Stimulated activated CD4-positive, alpha-beta T cell treated with anti-CD3 and anti-CD28 coated beads, Interleukin-1b, Interleukin-23, amount 100 ng/mL, for 48 hours (primary cell): ENCODE measurements at places on chromosomes 11 and 22.

- DNase-seq, result no peak
Observed at GRCh38 chr11:7874056-7874455, 57.0 kb downstream of the OR10A6 start.

- no peak for DNase-seq
Observed at GRCh38 chr11:72111300-72112142, 974 bp downstream of the ANAPC15 start.

GRCh38 chr11:69949327-69949726 is 128.8 kb upstream of the ANO1 start:
- no peak for DNase-seq

DNA sequence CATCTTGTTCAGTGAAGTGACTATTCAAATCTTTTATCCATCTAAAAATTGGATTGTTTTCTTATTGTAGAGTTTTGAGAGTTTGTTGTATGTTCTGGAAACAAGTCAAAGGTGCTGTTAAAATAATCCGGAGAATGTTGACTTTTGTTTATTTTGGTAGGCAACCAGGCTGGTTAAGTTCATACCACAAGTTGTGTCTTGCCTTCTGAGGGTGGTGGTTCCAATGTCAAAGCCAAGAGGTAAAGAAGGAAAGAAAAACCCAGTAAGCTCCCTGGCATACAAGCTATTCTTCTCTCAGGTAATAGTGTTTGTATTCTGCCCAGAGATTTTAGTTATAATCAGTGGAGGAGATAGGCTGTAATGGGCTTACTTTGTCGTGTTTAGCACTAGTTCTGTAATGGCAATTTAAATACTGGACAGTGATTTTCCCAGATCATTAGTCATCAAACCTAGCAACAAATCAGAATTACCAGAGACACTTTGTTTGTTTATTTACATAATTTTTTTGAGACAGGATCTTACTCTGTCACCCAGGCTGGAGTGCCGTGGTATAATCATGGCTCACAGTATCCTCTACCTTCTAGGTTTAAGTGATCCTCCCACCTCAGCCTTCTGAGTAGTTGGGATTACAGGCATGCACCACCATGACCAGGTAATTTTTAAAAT is 15.1 kb upstream of the CSRP3 start:
- DNase-seq, result no peak

- no peak for DNase-seq
Observed at GRCh38 chr11:34647131-34647530, 26.2 kb downstream of the EHF start.

DNA sequence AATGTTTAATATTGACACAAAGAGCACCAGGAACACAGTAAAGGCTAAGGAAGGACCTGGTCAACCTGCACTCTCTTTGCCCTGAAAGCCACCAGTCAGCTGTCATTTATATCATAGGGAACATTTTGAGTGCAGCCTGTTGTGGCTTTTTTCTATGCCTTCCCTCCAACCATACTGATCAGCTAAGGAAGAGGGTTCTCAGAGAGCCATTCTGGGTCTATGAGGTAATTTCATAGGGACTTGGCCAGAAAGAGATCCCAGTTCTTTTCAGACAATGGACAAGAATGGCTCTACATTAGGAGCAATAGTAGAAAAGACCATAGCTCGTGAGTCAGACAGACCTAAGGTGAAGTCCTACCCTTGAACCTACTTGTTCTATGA is 132.8 kb downstream of the CCDC34 start:
- DNase-seq, result no peak

GRCh38 chr22:27311698-27312550 is 489.6 kb downstream of the MN1 start:
- DNase-seq, result no peak

GRCh38 chr22:26748845-26749244 is 91.5 kb downstream of the MIAT start:
- DNase-seq, result no peak

DNA sequence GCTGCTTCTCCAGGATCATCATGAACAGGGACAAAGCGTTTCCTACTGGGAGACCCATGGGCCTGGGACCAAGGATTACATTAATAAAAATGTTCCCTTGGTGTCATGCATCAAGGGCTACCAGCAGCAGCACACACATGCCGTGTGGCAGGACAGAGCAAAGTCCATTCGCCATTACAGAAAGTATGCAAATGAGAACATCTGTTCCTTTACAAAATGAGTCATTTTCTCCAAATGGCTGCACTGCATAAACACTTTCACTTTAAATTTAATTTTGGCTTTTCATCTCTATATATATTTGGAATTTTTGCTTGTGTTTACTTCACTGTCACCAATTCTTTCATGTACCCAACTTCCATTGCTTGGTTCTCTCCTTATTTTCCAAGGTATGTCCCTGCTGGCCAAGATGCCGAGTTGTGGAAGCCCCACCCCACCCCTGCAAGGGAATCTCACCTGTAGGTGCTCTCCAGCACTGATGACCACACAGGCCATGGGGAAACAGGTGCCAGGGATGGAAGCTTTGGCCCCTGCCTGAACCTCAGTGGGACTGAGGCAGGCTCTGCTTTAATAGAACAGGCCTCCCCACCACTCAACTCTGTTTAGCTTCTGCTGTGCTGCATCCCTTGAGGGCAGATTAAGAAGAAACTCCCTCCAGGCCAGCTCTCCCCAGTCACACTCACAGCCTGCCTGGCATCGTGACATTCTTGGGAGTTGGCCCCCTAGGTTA is 15.6 kb upstream of the GNAZ start:
- DNase-seq, result no peak

DNA sequence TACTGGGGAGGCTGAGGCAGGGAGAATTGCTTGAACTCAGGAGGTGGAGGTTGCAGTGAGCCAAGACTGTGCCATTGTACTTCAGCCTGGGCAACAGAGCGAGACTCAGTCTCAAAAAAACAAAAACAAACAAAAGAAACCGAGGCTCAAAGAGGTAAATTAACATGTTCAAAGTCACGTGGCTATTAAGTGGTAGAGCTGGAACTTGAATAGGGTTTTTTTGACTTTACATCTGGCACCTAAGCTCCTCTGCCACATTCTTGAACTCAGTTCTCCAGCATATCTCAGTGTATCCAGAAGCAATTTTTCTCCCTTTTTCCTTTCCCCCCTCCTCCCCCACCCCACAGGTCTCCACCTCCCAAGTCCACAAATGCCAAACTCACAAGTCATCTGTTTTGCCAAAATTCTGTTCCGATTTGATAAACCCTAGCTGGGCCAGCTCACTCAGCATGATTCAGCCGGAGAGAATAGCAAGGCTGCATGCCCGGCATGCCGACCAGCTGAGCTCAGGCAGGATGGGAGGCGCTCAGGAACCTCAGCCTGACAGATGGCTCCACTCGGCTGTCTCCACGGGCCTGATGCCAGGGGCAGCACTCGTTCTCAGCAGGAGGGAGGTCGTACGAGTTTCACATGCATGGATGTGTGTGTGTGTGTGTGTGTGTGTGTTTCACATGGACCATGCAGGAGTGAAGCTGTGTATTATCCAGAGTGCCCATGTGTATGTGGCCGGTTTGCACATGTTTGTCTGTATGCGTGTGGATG is 63.2 kb upstream of the RRAS2 start:
- DNase-seq, result no peak

DNA sequence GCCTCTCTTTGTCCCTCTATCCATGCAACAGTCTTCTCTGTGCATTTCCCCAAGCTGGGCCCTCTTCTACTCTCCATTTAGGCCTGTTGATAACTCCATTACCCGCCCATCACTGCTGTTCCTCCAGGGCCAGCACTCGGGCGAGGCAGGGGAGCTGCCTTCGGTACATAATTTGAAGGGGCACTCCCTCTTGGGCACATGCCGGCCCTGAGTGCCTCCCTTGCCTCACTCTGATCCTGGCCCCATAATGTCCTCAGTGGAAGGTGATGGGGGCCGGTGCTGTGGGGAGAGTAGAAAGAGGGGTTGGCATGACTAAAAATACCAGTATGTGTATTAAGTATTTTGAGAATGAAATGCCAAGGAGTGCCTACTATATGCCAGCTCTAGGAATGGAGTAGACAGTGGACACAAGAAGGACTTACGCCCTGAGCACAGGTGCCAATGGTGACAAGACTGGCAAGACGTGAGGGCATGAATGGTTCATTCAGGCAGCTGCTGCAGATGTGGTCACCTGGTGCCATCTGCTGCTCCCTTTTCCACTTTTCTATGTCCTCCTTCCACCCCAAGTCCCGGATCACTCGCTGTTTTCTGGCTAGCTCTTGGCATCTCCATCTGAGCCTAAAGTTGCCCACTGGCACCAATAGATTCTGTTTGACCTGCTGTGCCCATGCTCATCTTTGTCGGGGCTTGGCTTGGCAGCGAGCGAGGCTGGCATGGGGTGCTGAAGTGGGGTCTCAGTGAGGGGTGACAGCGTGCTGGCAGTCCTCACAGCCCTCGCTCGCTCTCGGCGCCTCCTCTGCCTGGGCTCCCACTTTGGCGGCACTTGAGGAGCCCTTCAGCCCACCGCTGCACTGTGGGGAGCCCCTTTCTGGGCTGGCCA is 22.6 kb downstream of the TMEM218 start:
- no peak for DNase-seq

DNA sequence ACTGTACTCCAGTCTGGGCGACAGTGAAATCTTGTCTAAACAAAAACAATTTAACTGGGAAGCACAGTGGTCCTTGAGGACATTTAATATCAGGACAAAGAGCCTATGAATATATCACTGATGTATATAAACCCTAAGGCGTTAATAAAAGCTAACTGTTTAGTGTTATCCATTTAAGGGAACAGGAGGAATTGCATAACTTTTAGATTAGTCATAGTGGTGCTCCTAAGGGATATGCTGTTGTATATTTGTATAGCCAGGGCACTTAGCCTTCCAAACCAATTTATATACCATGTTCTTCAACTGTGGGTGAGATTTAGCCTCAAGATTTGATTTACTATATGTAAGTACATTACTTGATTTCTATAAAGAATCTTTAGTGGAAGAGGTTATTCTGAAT is 3.0 kb upstream of the CHEK1 start:
- no peak for DNase-seq

DNA sequence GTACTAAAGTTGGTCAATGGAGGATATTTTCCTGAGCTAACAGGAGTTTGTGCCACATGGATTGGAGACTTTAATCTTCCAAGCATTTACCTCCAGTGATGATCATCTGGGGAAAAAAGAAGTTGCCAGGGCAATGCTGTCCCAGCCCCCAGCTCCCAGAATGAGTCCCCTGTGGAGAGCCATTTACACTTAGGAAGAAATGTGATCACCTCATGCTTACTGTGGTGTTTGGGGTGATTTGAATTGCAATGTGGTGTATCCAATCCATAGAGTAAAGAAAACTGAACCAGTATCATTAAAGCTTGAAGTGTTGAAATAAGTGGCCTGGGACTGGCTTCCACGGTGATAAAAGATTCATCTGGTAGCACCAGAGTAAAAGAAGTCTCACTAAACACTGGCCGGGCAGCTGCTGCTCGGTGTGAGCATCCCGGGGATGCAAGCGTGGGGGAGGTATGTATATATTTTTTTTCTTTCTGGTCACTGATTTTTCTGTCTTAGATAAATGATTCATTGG is 117.2 kb upstream of the NTM start:
- DNase-seq, result no peak

- DNase-seq, result no peak
Observed at GRCh38 chr22:31800065-31800464, 46.2 kb downstream of the DEPDC5 start.

DNA sequence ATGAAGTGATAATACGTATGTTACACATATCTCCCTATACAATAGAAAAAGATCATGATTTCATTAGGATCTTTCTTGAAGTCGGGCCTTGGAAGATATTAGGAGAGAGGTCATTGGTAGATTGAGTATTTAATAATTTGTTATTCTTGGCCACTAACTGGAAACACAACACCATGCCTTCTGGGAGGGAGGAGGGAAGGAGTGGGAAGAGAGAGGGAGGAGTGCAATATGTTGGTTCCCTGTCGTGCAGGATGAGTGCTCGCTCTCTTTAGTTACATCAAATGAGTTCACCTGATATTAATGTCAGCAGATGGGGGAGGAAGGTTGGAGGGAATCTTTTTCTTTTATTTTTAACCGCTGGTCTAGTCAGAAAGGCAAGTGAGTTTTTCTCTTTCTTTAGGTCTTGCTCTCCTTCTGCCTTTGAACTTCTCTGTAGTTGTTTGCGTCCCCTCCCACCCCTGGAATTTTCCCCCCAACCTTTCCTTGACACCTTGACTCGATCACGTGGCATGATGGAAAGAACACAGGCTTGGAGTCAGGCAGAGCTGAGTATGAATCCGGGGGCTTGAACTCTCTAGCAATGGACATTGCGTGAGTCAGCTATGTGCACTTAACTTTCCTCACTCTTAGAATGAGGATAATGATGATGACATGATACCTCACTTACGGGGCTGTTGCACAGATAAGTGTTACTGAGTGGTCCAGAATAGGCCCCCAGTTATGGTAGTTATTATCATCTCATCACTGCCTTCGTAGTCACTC is 6.2 kb downstream of the ADAMTS15 start:
- no peak for DNase-seq

DNA sequence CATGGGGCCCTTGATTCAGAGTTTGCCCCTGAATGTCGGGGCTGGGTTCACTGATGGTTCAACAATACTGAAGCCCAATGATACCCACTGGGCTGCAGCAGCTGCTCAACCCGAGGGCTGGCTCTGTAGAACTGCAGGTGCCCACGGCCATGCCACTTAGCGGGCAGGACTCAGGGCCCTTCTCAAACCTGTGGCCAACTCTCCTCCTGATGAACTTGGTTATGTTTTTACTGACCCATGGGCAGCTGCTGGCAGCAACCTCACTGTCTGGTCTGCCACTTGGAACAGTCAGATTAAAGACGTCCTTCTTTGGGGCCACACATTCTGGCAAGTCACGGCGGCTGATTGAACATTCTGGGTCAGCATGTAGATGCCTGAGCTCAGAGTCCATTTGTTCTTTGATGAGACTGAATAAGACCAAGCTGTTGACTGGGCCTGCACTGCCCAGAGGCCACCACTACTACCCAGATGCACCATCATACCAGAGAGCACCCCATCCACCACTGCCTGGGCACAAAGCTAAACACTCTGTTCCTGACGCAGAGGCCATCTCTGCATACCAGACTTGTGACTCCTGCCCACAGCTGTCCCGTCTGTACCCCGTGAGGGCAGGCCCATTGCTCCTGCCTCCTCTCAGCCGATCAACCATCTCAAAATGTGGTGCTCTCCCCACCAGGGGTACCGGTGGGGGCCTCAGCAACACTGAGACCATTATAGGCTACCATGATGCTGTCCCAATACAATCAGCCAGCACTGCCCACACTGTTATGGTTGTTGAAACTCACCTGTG is 67.8 kb downstream of the SHANK2 start:
- DNase-seq, result no peak

GRCh38 chr11:86595451-86595850 is 77.0 kb downstream of the ME3 start:
- DNase-seq, result no peak

GRCh38 chr11:106152824-106153223 is 75.4 kb downstream of the AASDHPPT start:
- DNase-seq, result no peak

GRCh38 chr11:130666781-130667251 is 218.4 kb downstream of the ADAMTS15 start:
- no peak for DNase-seq

- DNase-seq, result no peak
Observed at GRCh38 chr11:25198704-25199103, 701.9 kb downstream of the LUZP2 start.
